ENCODE measurements at places on chromosomes 5 and 9.

- DNase-seq: no peak
These were observed 7.9 kb upstream of the FOXE1 start for GRCh38 chr9:97845130-97845529.

GRCh38 chr9:99411068-99411467, 189.0 kb downstream of the SEC61B start:
- DNase-seq: no peak

DNA sequence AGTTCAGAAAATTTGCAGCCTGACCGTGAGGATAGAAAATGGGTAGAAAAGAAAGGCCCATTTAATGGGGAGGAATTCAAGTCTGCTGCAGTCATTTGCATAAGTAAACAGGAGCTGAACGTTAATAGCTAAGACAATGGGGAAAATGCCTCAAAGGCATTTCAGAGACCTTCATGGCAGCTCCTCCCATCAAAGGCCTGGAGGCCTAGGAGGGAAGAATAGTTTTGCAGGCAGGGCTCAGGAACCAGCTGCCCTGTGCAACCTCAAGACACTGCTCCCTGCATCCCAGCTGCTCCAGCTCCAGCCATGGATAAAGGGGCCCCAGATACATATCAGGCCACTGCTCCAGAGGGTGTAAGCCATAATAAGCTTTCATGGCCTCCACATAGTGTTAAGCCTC, 32.2 kb upstream of the CDH18 start:
- no peak for DNase-seq

DNA sequence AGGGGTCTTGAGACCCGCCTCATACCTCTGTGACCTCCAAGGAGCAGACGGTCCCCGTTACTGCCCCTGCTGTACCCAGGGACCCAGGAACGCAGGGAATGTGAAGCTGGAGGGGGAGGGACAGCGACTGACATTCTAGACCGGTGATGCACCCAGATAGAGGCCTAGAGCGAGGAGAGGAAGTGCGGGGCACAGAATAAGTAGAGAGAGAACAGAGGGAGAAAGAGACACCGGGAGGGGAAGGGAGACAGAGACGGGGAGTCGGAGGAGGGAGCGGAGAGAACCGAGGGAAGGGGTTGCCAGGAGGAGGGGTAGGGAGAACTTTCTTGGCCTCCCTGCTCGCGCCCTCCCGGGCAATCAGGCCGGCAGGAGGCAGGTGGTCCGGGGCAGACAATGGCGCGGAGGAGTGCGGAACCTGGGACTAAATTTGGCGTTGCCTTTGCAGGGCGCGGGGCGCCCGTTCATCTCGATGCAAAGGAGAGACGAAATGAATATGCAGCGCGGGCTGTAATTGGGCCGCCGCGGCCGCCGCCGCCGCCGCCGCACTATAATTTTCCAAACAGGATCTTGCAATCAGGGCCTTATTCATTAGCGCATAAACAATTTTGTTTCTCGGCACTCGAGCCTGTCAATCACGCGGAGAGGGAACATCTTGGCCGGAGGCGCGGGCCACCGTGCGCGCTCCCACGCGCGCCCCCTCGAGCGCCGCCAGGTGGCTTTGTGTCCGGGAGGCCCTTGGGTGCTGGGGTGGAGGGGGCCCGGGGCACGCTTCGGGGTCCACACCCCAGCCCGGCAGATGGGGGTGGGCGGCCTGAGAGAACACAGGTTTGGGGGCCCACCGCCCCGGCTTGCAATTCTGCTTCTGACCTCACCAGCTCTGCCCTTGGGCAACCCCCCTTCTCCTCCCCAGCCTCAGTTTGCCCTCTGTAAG, 33.0 kb downstream of the NDUFA8 start:
- no peak for DNase-seq

DNA sequence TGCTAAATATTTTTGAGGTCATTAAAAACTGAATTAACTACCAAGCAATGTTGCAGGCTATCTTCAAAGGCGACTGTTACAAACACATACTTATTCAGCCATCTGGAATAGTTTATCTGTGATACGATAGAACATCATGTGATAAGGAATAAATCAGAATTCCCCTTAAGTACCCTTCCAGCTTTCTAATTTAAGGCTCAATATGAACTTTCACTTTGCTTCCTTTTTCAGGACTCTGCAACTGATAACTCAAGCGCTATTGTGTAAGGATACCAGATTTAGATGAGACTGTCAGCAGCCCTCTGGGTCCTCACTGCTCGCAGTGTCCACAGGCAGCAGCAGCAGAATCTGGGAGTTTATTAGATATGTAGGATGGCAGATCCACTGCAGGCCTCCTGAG, 416.3 kb downstream of the SPATA31D1 start:
- DNase-seq: no peak

- DNase-seq: no peak
These were observed 121.0 kb upstream of the RETREG1 start for GRCh38 chr5:16737620-16738364.

DNA sequence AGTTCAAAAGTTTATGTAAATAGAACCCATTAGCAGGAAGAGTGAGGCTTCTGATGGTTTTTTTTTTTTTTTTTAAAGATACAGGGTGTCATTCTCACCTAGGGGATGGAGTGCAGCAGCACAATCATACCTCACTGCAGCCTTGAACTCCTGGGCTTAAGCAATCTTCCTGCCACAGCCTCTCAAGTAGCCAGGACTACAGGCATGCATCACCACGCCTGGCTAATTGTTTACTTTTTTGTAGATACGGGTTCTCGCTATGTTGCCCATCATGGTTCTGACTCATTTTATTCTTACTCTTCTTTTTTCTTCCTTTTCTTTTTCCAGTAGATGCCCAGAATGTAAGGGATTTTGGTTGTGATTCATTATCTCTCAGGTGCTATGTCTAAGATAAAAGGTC, 201.1 kb downstream of the NNT start:
- no peak for DNase-seq

GRCh38 chr5:124621279-124621678, 125.2 kb downstream of the ZNF608 start:
- DNase-seq: no peak

DNA sequence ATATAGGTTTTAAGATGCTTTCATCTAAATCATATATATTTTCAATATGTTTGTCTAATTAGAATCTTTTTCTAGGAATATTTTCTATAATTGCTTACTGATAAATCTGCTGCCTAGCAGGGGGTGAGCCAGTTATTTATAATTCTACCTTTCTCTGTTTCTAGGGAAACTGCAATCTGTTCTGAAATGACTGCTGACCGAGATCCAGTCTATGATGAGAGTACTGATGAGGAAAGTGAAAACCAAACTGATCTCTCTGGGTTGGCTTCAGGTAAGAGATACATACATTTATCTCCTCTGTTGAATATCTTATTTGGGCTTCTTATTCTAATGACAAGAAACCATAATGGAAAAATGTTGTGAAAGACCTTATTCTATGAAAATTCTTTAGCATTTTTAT, 127.3 kb downstream of the XRCC4 start:
- no peak for DNase-seq

DNA sequence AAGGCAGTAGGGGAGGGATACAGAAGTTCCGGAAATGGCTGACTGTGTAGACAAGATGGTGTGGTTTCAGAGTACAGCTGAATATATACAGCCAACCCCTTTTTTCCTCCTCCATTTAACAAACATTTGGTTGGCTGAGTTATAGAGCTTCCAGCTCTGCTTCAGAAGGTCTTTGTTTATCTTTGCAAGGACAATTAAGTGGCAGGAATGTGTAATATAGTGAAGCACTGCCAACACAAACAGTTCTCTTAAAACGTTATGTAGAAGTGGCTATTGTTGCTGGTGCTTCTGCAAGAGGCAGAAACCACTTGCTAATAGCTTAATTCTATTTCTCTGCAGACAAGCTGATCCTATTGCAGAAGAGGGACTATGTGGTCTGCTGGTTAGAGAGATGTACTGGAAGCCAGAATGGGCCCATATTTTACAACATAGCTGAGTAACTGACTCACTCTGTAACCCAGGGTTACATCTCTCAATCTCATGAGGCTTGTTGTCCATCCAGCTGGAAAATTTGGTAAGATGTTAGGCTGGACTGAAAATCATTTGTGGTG, 62.7 kb upstream of the OSMR start:
- no peak for DNase-seq

Data from stimulated activated CD8-positive, alpha-beta memory T cell treated with anti-CD3 and anti-CD28 coated beads, Interleukin-2, amount 100 ng/mL, for 1 hour (primary cell).